ENCODE measurements at places on chromosomes 4 and X.

- no peak for DNase-seq
These were observed 47.0 kb upstream of the RAPGEF2 start for GRCh38 chr4:159055833-159056232.

DNA sequence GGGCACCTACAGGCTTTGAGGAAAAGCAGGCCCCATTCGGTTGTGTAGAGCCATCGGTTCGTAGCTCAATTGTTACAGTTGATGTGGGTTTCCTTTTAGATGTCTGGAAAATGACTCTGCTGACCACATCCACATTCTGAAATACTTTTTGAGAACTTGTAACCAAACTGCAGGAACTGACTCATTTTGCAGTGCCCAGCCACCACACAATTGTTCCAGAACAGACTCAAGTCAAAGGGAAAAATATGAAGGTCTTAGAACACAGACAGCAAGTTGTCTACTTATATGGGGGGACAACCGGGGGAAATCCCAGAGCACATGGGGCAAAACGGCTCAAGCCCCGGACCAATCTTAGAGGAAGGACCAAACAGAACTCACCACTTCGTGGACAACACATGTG is 557.6 kb upstream of the DIPK2B start:
- no peak for DNase-seq

DNA sequence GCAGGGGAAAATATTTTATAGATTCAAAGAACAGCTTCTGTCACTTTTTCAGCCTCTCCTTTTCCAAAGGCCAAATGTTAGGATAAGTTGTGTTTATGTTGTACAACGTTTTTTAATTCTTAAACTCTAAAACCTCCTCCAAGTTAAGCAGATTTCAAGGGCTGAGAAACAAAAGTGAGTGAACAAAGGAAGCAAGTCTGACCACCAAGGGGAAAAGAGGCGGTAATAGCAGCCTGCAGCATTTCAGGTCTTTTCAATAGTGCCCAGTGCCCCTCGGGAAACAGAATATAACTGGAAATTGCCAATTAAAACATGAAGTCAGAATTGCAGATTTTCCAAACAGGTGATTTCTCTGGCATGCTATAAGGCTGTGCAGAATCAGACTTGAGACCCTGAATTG is 510.0 kb upstream of the HTR2C start:
- no peak for DNase-seq

DNA sequence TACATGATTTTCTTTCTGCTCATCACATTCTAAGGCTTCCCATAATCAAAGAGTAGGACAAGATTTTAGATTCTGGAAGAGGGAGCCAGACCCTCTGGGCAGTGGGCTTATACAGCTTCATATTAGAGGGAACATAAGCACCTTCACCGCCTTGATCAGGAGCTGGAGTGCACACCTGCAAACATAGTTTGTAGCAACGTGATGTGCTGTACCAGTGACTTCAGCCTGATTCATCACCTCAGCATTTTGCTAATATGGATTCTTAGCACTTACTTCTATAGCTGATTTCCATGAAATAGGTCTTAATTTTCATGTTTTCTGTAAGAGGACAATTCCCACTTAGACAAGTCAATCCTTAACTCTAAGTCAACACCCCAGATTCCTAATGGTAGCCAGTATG is 36.7 kb downstream of the PCDH18 start:
- no peak for DNase-seq

DNA sequence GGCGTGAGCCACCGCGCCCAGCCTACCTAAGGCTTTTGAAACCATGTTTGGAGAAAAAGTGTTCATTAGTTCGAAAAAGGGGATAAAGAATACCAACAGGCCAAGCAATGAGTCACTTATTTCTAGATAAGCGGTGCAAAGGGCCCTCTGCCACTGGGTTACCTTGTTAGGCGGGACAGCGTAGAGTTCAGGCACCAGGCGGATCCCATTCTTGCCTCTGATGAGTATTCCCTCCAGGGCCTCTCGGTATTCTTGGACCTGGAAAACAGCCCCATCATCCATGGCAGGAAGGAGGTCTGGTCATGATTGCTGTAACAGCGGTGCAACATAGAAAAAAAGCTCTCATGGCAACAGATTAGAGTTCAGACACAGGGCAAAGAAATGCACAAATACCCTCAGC is 48.0 kb downstream of the PHKA2 start:
- DNase-seq, result no peak

GRCh38 chrX:20361081-20361889 is 94.6 kb upstream of the RPS6KA3 start:
- DNase-seq, result no peak

GRCh38 chr4:100022792-100023222 is 72.7 kb upstream of the H2AZ1 start:
- no peak for DNase-seq

- no peak for DNase-seq
These were observed 31.8 kb upstream of the PDLIM5 start for GRCh38 chr4:94419956-94420355.

- DNase-seq, result no peak
These were observed 32.0 kb downstream of the IDS start for GRCh38 chrX:149473092-149473491.

GRCh38 chr4:28558895-28559294 is 1698.3 kb downstream of the STIM2 start:
- no peak for DNase-seq

DNA sequence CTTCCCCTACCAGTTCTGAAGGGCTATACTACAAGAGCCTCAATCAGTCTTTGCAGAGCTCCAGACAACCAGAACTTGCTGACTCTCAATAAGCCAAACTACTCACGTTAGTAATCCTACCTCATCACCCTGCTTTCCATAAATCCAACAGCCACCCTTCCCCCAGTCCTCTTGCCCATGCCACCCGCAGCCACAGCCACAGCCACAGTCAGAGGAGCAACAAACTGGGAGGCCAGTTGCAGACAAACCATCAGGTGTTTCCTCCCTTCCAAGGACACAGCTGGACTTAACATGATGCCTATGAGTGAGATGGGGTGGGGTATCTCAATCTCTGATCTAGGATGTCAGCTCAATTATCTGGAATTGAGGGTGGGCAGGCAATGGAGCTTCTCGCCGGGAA is 1.0 kb downstream of the GABRA3 start:
- DNase-seq, result no peak

GRCh38 chr4:143700416-143701352 is at the start of gene FREM3:
Gene FREM3 (minus strand): TSS chr4:143700675. CDS start chr4:143700675, 0 bp downstream.
- DNase-seq, result no peak

DNA sequence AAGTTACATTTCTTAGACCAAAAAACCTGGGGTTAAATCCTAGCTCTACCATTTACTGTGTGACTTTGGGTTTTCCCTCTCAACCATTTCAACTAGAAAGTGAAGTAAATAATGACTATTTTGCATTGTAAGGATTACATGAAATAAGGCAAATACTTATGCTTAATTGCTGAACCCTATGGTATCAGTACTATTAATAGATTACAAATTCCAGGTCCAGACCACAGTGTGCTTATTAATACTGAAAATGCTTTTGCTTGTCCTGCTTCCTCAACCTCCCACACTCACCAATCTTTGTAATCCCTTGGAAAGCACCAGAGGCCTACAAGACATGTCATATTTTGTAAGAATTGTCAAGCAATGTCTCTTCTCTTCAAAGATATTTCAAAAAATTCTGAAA is 456.5 kb downstream of the SPOCK3 start:
- no peak for DNase-seq

DNA sequence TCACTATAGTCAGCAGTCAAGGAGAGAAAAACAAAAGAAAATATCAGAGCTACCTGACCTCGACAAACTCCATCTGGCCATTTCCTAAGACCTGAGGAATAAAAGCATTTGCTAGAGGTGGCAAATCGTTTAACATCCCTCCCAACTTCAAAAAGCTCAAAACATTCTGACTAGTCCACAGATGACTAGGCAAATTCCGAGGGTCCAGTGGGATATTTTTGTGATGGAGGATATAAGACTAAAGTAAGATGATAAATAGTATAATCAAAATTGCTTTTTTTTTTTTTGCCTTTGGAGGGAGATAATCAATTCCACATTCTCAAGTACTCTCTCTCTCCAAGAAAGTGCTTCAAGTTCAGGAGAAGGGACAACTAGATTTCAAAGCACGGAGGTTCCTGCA is 119.1 kb upstream of the ETNPPL start:
- DNase-seq, result no peak

DNA sequence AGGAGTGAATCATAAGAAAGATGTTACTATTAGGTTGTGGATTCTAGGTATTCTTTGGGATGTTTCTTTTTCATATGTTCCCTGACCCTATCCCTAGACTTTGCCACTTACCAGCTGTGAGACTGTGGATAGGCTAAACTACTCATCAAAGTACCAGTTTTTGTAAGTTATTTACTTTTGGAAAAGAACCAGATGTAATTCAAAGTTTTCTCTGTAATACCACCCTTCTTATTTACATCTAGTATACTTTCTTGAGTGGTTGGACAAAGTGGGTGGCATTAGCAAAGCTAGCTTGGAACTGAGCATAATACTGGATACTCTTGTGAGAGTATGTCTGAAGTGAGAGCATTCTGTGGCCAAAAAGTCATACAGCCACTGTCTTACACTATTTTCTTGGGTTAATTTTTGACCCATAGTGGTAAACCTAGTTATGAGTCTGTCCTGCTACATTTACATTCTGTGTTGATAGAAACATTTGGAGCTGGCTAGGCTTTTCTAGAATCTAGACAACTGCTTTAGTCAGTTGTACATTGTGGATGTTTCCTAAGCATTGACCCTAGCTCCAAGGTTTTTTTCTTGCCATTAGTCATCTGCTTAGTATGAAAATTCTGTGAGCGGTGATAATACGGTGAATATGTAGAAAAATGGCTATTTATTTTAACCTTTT is 41.7 kb downstream of the KDM6A start:
- no peak for DNase-seq

DNA sequence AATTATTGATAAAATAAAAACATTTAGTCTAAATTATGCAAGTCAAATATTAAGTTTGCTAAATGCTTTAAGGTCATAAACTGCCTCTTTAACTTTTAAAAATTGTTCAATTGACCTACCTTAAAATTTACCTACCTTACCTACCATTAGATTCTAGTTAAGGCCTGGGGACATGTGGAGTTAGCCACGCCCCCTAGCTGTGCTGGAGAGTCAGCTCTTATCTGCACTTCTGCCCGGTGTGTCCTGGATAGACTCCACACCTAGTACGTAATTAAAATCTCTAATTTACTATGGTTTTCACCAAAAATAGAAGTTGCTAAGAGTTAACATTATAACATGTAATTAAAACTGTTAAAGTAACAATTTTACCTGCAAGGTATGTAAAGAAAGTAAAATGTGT is 22.7 kb downstream of the TENM3 start:
- DNase-seq, result no peak

DNA sequence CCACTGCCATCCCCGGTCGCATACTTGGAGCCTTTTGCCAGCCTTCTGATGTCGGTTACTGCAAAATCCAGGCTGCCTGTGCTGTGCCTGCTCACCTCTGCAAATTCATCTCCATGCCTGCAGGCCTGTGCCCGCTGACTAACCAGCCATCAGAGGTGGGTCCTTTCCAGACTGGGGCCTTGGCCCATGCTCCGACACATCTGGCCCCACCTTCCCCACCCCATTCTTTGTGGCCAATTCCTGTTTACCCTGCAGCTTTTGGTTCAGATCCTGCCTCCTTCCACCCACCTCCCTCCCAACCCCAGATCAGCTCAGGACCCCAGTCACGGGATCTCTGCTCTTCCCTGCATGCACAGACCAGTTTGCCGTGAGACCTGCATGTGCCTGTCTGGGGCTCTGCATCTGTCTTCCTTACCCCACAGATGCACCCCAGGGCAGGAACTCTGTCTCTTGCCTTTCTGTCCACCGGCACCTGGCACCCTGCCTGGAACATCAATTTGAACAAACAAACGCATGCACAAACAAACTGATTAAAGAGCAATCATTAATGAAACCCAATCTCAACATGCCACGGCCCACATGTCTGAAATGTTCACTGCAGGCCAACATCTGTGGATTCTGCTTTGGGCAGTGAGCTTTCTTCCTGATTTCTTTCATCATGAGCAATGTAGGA is 112.8 kb upstream of the PSAPL1 start:
- no peak for DNase-seq

GRCh38 chr4:185683222-185683621 is 128.8 kb downstream of the SORBS2 start:
- DNase-seq, result no peak

GRCh38 chrX:24899391-24899790 is 116.4 kb downstream of the ARX start:
- DNase-seq, result no peak

GRCh38 chr4:178953447-178954120 is 1511.3 kb upstream of the AGA start:
- DNase-seq, result no peak

- no peak for DNase-seq
These were observed 6.2 kb upstream of the OSTC start for GRCh38 chr4:108644237-108644636.

GRCh38 chrX:133676344-133677122 is 261.2 kb upstream of the GPC4 start:
- DNase-seq, result peak; percentile 50

DNA sequence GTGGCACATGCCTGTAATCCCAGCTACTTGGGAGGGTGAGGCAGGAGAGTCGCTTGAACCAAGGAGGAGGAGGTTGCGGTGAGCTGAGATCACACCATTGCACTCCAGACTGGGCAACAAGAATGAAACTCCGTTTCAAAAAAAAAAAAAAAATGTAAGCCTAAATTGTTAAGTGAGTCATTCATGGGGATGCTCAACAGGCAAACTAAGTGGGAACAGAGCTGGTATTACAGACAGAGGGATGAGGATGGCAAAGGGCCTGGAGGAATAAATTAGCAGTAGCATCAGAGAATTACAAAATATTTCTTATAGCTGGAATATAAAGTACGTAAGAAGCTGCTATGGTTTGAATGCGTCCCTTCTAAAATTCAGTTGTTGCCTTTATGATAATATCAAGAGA is 43.4 kb upstream of the OGT start:
- DNase-seq, result no peak

GRCh38 chr4:180960743-180961401 is 1282.3 kb upstream of the TENM3 start:
- no peak for DNase-seq

DNA sequence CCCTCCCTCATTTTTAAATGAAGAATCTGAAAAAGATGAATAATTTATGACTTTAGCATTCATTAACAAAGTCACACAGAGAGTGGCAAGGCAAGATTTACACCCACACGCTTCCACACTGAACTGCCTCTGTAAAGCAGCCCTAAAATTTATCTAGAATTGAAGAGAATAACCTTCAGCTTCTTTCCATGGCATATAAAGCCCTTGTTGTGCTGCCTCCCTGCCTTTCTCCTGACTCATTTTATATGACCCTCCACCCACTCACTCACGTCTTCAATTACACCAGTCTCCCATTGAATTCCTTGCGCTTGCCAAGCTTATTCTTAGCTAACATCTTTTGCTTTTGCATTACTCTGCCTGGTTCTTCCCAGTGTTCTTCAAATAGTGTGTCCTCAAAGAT is 2649.3 kb downstream of the PCDH7 start:
- no peak for DNase-seq

GRCh38 chr4:3708103-3708510 is 58.1 kb upstream of the ADRA2C start:
- DNase-seq, result no peak
